ENCODE measurements at places on chromosomes 1 and 21.

DNA sequence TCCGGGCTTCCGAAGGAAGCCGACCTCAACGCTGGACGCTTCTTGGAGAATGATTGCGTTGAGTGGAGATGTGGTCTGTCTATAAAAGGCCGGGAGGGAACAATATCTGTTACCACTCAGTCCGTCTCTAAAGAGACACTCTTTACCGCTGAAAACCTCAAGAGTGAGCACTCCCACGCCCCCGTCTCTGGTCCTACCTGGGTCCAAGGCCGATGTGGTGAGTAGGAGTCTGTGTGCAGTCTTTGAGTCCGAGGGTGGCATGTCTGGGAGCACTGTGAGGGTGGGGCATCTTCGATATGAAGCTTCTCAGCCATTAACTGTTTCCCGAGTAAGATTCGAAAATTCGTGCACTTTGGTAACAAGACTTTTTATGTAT is 576 bp downstream of the ZFP69 start:
- no peak for DNase-seq

- no peak for DNase-seq
Observed at GRCh38 chr1:109808703-109809102, 45.0 kb upstream of the EPS8L3 start.

DNA sequence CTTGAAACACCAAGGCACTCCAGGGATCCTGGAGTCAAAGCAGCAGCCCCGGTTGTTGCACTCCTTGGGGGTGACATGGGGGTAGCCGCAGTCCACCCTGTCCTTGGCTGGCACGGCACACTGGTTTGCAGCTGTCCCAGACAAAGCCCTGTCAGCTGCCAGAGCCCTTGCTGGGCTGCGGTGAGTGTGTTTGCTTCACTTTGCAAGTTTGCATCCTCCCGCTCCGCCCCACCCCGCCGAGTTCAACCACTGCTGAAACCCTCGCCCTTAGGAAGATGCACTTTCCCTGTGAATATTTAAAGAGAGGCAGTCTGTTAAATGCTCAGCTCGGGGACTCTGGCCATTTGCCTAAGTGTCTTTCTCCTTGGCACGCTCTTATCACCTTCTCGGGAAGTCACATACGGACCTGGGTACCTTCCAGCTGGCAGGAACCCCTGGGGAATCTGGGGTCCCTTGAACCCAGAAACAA is 1.7 kb downstream of the TFF3 start:
- DNase-seq, result no peak

- no peak for DNase-seq
Observed at GRCh38 chr1:42214447-42214871, 49.9 kb upstream of the GUCA2A start.

GRCh38 chr1:57874418-57874877 is 450.6 kb upstream of the DAB1 start:
- DNase-seq, result no peak

- DNase-seq, result no peak
Observed at GRCh38 chr1:205663286-205663936, 16.9 kb downstream of the SLC45A3 start.

- DNase-seq, result no peak
Observed at GRCh38 chr1:158021721-158022120, 28.3 kb downstream of the KIRREL1 start.

GRCh38 chr1:244437086-244437468 is 14.6 kb downstream of the ADSS2 start:
- no peak for DNase-seq

GRCh38 chr1:54230507-54231339 is 30.8 kb downstream of the MRPL37 start:
- no peak for DNase-seq

DNA sequence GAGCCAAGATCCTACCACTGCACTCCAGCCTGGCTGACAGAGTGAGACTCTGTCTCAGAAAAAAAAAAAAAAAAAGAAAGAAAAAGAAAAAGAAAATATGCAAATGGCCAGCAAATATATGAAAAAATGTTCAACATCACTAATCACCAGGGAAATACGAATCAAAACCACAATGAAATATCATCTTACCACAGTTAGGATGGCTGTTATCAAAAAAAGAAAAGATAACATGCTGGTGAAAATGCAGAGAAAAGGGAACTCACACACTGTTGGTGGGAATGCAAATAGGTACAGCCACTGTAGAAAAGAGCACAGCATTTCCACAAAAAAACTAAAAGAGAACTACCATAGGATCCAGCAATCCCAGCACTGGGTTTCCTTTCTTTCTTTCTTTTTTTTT is 477.5 kb downstream of the SMYD3 start:
- no peak for DNase-seq

- no peak for DNase-seq
Observed at GRCh38 chr1:72845981-72846380, 563.6 kb upstream of the NEGR1 start.

GRCh38 chr1:9281908-9282695 is 10.6 kb upstream of the SPSB1 start:
- no peak for DNase-seq

DNA sequence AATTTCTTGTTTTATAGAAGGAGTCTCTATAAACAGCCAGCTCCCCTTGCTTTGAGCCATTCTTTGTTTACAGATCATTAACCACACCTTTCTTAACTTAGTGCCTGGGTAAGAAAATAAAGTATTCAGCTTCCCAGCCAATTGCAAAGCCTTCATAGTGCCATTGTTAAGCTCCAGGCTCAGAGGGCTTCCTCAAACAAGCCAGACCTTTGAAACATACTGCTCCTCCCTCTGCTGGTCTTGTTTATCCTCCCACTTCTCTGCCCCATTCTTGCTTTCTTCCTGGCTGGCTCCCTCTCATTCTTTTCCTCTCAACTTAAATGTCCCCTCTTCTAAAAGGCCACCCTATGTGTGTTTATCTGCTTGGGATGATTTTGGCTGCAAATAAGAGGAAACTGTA is 319.4 kb upstream of the ST6GALNAC5 start:
- DNase-seq, result no peak

- DNase-seq, result peak; percentile 84
Observed at GRCh38 chr21:45078877-45079281, 4.5 kb downstream of the ADARB1 start.

- DNase-seq, result no peak
Observed at GRCh38 chr1:25502957-25503356, 40.4 kb upstream of the LDLRAP1 start.

DNA sequence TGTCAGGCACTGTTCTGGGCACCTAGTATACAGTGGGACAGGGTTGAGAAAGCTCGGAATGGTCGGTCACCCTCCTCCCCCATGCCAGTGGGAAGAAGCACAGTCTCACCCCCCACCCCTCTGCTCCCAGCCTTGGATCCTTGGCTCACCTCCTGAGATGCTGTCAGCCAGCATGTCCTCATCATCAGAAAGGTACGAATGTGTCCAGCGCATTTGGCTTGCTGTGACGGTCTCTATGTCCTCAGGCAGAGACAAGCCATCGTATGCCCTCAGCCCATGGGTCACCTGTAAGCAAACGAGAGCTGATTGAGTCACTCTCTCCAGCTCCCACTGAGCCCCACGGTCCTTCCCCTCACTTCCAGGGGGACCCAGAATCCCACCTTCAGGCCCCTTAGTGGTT is 41.1 kb downstream of the HSPG2 start:
- no peak for DNase-seq

DNA sequence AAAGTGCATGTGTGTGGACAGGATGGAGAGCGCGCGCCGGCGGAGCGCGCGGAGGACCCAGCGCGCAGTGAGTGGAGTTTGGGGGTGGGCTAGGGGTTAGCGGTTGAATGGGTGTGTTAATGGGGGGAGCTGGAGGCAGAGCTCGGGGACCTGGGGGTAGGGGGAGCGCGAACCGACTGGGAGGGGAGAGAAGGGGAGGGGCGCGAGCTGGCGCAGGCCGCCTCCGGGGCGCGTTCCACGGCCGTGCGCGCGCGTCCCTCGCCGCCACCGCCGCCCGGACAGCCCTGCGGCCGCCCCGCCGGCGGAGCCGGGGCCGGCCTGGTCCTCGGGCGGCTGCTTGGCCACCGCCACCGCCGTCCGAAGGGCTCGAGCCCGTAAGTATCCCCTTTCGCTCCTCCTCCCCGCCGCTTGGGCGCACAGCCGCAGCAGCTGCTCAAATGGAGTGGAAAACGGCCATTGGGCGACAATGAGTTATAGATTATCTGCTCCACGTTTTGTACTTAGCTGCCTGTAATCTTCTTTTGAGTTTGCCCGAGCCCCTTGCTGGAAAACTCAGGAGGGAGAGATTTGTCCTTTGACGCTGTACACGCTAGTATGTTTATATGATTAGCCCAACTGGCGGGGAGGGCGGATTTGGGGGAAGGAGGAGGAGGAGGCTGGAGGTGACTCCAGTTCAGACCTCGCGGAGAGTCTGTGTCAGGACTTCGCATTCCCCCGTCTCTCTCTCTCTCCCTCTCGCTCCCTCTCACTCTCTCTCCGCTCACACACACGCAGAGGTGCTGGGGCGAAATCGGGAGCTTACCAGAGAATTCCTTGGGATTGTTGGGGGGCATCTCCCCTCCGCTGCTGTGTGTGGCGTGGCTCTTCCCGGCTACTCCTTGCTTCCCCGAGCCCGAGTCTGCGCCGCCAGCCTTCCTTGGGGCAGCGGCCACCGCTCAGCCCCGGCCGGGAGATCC is at the start of gene ADGRL2:
ADGRL2 (plus strand) TSS at position 240 of the 956 bp plus-strand sequence. CDS start 36,051 bp downstream, outside the sequence.
- no peak for DNase-seq

DNA sequence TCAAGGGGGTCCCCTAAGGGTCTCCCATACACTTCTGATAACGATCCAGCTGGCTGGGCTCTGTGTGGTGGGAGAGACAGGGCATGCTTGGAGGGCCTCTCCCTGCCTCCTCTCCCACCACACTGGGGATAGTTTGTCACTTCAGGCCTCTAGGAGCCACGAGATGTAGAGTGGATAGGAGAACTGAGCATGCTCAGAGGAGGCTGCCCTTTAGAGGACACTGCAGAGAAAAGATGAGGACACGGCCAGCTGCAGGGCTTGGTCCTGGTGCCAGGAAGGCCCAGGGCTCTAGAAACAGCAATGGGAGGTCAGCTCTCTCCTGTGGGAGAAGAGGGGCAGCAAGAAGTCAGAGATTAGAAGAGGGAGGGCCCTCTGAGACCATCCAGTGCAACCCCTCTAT is 25.7 kb downstream of the SLC9A1 start:
- no peak for DNase-seq

- peak; percentile 72 for DNase-seq
Observed at GRCh38 chr1:225911191-225912130, 12.6 kb downstream of the PYCR2 start.

DNA sequence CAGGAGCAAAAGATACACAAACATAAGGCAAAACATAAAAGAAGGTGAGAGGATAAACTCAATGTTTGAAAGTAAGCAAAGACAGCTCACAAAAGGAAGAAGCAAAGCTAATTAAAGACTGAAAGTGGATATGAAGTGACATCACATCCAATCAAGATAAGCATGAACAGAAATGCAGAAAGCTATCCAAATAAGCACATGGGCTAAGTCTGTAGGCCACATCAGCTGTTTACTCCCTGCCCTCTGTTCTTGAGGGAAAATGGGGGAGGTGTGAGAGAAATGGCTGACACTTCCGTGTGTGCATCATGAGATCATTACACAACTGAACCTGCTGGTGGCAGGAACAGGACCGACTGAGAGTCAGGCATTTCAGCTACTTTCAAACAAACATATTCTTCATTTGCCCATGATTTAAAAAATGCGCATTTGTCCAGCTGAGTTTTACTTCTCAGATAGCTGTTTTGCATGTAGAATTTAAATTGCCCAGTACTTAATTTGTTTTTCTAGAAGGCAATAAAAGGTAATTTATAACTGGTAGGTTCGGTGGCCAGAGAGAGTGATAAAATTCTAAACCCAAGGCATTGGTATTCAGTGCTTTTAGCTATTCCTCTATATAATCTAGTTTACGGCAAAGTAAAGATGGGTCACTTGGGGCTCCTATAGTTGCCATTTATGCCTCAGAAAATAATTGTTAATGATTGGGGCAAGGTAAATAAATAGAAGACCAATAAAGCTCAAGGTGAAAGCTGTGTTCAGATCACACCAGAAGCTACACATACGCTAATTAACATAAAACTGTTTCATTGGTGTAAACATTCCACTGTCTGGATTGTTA is 27.2 kb upstream of the MAN1A2 start:
- peak; percentile 43 for DNase-seq

DNA sequence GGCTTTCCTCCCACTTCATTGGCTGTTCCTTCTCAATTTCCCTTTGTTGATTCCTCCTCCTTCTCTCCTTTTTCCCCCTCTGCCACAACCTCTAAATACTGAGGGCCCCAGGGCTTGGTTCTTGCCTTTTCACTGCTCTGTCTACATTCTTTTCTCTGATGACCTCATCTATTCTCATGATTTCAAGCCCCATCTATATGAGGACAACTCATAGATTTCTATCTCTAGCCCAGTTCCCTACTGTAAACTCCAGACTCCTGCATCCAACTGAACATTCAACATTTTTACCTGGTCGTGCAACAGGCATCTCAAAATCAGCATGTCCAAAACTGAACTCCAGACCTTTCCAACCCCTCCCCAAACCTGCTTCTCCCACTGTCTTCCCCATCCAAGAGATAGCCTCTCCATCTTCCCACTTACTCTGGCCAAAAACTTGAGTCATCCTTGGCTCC is 11.5 kb upstream of the SLC9A1 start:
- DNase-seq, result no peak

GRCh38 chr1:165439330-165439729 is 5.6 kb downstream of the RXRG start:
- DNase-seq, result no peak

GRCh38 chr1:228081144-228081543 is 1.4 kb upstream of the ARF1 start:
- no peak for DNase-seq

- DNase-seq, result no peak
Observed at GRCh38 chr1:162677607-162678371, 45.5 kb downstream of the DDR2 start.

DNA sequence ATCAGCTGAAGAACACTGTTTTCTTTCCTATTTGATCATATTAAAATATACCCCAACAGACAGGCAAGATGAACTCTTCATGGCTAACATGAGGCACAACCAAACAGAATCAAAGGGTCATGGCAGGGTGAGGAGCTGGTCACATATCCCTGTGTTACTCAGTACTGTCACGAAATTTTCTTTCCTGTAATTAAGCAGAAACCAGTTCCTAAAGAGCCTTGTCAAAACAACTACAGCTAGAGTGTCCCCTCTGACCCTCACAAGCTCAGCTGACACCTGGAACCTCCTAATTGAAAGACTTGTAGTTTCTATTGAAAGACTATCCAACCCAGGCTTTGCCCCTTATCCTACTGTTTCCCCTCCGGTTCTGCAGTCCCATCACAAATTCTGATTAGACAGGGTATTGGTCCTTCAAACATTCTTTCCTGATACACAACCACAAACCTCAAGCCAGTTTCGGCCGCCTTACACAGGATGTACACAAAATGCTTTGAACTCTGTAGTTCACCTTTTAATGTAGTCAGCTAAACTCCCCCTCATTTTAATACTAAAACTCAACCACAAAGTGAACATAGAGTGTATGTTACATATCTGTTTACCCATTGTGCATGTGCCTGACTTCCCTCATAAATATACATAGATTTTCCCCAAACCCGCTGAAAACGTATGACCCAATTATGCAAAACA is 651.9 kb downstream of the MRPL39 start:
- DNase-seq, result no peak

DNA sequence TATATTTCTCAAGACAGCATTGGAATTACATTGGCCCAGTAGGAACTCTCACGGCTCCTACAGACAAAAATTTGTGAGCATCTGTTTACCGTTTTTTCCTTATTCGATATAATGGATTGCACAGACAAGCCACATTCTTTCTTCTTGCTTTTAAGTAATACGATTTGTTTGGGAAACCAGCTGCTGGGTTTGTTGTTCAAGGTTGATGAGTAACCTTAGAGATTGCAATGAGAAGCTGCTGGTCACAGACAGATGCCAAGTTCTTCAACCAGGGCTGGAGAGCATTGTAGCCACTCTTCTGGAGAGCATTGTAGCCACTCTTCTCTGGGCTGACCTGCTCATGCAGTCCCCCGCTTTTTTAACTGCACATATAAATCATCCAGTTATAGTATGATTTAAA is 1.4 kb upstream of the MIA3 start:
- no peak for DNase-seq
